ENCODE measurements at places on chromosomes 6 and 20.

DNA sequence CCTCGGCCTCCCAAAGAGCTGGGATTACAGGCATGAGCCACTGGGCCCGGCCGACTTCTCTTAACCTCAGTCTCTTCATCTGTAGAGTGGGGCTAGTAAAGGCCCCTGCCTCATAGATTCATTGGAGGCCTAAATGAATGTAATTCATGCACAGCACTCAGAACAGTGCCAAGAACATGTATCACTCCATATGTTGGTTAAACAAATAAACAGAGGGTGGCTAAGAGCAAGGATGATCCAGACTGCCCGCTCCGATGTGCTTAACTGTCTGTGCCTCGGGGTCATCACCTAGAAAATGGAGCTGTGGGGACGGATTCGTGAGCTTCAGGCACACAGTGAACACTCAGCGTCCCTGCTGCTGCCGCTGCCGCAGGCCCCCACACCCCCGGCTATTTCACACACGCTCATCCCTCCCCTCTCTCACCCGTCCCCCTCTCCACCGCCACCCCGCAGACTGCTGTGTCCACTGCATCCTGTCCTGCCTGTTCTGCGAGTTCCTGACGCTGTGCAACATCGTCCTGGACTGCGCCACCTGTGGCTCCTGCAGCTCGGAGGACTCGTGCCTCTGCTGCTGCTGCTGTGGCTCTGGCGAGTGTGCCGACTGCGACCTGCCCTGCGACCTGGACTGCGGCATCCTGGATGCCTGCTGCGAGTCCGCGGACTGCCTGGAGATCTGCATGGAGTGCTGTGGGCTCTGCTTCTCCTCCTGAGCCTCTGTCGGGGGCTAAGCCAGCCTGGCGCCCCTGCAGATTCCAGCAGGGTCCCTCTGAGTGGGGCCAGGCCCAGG lies 14.8 kb downstream of the MDFI start:
- DNase-seq = peak; percentile 51

GRCh38 chr20:50675671-50676376 lies 15.5 kb downstream of the RIPOR3 start:
- no peak for DNase-seq

GRCh38 chr6:16420715-16421461 lies 182.5 kb downstream of the GMPR start:
- DNase-seq = peak; percentile 25

DNA sequence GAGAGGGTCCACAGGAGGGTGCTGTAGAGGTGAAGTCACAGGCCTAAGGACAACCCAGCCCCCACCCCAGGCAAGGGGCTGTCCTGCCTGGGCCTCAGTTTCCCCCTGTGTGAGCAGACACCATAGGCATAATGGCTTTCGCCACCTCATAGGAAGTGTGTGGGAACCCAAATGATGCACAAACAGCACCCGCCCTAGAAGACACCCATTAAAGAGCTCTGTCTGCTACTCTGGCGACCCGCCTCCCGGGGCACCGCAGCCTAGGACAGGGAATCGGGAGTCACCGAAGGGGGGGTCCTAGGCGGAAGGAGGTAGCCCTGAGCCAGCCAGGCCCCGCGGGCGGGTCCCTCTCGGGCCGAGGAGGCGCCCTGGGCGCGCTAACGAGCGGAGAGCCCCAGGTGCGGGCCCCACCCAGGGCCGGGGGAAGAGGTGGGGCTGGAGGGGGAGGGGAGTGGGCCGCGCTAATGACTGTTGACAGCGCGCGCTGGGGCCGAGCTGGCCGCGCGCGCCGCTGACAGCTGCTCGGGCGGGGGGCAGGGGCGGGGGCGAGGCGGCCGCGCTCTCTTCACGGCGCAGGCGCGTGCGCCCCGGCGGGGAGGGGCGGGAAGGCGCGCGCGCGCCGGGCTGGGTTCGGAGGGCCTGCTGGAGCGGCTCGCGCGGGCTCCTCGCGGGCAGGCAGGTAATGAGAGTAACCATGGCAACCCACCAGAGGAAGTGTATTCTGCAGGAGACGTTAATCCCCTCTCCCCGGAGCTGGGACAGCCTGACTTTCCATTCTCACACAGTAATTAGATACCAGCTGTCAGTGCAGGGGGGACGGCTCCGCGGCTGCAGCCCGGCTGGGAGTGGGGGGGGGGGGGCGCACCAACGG lies 48.9 kb downstream of the NOL4L start:
- DNase-seq = peak; percentile 89

DNA sequence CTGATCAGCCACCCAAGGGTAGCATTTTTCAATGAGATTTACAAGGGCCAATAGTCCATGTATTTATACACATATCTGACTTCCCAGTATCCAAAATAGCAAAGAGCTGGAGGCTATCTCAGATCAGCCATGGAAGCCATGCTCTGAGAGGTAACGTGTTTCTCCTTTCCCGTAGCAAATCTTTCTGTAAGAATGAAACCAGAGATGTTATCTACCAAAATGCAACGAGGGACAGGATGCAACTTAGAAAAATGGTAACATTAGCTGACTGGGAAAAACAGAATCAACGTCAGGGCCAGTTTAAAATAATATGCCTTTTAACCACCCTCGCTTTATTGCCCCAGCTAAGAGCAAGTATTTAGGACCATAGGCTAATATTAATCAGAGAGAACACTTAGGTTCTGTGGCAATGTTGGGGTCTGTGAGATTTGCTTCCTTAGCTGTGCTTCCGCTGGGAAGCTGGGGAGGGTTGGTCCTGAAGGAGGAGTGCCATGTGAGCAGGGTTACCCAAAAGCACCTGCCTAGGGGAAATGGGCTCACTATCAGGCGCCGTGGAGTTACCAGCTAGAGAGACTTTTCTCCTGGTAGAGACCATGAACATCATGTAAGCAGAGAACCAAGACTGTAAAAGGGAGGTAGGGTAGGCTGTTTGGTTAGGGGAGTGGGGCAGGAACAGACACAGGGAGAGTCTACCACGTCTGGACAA lies 1.2 kb downstream of the ZNF831 start:
- no peak for DNase-seq

- no peak for DNase-seq
These were observed 18.8 kb downstream of the MRAP2 start for GRCh38 chr6:84052204-84052882.

DNA sequence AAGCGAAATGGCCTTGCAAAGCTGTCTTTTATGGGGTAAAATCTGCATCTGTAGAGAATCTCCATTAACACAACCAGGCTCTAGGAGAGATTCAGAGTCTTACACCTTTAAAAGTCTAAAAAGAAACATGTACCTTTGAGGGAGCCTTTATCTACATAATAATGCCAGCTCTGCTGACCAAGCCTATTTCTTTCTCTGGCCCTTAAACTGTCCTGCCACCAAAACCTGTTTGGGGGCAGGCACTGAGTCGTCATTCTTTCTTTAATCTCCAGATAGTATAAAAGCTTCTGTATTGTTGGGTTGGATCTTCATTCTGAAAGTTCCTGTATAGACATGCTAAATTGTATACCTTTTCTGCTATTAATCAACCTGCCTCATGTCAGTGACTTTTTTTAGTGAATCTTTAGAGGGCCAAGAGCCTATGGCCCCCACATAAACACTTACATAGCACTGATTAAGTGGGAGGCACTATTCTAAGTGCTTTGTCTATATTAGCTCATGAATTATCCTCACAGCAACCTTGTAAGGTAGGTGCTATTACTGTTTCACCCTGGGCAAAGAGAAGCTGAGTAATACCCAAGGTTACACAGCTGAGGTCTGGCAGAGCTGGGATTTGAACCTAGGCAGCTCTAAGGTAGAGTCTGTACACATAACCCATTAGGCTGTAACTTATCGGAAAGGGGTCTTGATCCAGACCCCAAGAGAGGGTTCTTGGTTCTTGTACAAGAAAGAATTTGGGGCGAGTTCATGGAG lies 232.3 kb upstream of the DTNBP1 start:
- DNase-seq = no peak

DNA sequence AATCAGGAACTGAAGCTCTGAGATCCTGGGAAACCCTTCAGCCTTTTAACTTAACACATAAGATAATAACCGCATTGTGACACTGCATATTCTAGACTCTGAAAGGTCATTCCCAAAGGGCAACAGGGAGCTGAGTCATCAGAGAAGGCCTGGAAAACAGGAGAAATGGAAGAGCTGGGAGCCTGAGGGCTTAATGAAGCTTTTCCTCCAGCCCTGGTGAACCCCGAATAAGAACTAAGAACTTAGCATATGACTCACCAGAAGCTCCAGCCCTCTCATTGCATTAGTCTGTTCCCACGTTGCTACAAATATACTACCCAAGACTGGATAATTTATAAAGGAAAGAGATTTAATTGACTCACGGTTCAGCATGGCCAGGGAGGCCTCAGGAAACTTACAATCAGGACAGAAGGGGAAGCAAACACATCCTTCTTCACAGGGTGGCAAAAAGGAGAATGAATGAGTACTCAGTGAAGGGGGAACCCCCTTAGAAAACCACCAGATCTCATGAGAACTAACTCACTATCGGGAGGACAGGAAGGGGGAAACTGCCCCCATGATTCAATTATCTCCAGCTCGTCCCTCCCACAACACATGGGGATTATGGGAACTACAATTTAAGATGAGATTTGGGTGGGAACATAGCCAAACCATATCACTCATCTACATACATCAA lies 648.5 kb downstream of the TFAP2A start:
- no peak for DNase-seq

- DNase-seq = no peak
These were observed 649 bp upstream of the LRRC73 start for GRCh38 chr6:43510827-43511163.

DNA sequence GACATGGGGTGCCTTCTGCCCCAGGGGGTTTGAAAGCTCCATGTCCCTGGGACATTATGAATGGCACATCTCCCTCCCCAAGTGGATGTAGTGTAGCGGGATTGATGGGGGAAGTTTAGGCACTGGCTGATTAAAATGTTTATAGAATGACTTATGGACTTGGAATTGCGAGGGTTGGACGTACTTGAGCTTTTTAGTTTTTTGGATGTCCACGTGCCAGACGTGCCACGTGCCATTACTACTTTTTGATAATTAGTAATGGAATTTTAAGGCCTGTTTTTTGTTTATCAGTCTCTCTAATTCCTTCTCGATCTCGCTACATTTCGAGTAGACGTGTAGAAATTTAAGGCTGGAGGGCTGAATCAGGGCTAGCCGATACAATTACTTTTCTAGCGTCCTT lies 162.8 kb downstream of the TBXT start:
- no peak for DNase-seq

GRCh38 chr6:84466511-84466910 lies 239.1 kb upstream of the CEP162 start:
- no peak for DNase-seq

GRCh38 chr20:51412333-51412871 lies 130.1 kb downstream of the NFATC2 start:
- DNase-seq = no peak

- DNase-seq = no peak
These were observed 96.6 kb upstream of the FKBP1C start for GRCh38 chr6:63114610-63115211.

- DNase-seq = no peak
These were observed 571.7 kb upstream of the SLC35B3 start for GRCh38 chr6:9007027-9007426.

DNA sequence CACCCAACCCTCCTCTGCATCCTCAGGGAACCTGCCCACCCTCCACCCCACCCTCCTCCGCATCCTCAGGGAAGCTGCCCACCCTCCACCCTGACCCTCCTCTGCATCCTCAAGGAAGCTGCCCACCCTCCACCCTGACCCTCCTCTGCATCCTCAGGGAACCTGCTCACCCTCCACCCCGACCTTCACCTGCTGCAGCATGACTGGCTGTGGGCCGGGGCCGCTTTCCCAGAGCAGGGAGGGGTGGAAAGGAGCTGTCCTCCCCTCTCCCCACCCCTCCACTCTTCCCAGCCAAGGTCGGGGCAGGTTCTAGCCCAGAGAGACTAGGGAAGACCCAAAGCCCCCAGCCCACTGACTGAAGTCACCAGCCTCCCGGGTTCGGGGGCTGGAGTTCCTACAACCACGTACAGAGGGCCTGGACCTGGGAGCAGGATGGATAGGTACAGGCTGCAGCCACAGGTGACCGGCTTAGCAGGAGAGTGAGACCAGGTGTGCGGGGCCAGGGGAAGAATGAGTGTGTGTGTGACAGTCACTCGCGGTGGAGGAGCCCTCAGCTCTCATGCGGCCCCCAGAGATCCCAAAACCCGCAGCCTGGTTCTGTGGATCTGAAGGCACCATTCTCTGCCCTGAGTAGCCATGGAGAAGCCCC lies 11.6 kb downstream of the EEF1A2 start:
- DNase-seq = no peak

DNA sequence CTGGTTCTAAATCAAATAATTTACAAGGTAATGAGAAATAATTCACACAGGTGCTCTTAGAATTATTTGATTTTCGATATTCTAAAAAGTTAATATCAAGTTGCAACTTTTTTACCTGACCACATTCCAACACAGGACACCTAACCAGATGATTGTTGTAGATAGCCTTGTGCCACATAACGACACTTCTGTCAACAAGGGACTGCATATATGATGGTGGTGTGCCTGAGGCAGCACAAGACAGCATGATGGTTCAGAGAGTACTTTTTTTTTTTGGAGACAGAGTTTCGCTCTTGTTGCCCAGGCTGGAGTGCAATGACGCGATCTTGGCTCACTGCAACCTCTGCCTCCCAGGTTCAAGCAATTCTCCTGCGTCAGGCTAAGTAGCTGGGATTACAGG lies 66.2 kb upstream of the TMEM30A start:
- DNase-seq = no peak

DNA sequence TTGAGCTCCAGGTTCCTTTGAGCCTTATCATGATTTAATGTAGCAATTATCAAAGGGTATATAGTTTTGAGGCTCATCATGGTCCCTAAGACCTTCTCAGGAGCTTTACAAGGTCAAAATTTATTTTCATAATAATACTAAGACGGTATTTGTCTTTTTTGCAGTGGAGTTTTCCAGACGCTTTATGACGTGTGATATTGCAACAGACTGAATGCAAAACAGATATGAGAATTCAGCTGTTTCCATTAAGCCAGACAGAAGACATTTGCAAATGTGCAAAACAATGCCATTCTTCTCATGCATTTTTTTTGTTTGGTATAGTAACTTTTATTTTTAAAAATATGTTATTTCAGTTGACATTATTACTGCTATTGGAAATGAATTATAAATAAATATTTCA lies 24.7 kb upstream of the CNKSR3 start:
- DNase-seq = no peak
